ENCODE measurements at places on chromosomes 16 and 17.

- DNase-seq: no peak
Observed at GRCh38 chr17:61598014-61598413, 7.0 kb upstream of the NACA2 start.

GRCh38 chr17:79211061-79211770 is 136.6 kb downstream of the ENGASE start:
- DNase-seq: no peak

GRCh38 chr17:60390925-60391470 is 935 bp downstream of the USP32 start:
- peak; percentile 16 for DNase-seq

DNA sequence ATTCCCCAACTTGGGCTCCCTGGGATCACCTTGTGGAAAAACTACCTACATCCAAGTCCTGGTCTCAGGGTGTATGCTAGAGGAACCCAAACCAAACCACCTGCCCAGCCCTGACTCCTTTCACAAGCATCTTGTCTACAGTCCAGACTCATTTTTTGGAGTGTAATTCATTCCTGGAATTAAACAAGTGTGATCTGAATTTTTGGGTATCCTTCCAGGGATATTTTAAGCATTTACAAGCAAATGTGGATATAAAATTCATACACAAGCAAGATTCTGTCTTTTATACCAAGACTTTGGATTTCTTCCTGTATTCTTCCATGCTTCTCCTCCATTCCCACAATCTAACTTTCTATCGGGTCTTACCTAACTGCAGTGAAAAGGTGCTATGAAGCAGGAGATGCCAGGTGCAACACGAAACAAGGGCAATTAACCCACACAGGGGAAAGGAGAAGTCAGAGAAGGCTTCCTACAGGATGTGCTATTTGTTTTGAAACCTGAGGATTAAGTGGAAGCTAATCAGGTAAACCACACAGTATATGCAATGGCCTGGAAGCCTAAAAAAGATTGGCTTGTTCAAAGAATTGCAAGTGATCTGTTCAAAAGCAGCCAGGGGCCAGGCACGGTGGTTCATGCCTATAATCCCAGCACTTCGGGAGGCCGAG is 417.2 kb upstream of the C16orf82 start:
- no peak for DNase-seq

DNA sequence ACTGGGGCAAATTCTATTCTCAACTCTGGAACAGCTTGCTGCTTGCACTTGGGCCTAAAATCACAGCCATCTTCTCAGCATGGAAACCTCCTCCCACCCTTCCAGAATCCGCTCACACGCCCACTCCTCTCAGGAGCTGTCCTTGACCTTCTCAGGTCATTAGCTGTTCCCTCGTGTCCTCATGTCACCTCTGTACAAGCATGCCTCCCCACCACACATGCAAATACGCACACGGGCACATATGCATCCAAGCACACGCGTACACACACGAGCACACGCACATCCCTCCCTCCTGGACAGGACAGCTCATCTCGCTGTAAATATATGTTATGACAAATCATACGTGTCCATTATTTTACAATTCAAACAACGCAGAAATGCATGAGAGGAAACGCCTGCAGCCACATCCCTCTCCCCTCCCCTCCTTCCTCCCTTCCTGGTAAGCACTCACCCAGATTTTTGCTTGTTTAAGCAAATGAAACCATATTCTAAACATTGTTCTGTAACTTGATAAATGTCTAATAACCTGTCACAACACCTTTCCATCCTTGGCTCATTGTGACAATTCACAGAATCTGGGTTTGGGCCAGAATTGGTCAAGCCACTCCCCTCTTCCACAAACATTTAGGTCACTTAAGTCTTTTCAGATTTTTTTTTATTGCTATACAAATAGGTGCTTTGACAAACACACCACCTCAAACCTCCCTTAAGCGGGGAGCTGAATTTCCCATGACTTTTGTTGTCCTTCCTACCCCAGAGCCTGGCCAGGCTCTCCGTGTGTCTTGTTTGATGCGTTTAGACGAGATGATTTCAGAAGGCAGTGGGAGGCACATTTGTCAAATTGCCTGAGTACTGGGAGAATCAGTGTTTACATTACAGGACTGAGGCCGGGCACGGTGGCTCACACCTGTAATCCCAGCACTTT is 41.7 kb downstream of the DNAH17 start:
- DNase-seq: no peak

- DNase-seq: no peak
Observed at GRCh38 chr16:63714876-63715275, 1407.0 kb downstream of the CDH11 start.

GRCh38 chr16:78925083-78925767 is 675.3 kb downstream of the MAF start:
- DNase-seq: no peak

- no peak for DNase-seq
Observed at GRCh38 chr17:30278032-30278431, 13.7 kb downstream of the BLMH start.

DNA sequence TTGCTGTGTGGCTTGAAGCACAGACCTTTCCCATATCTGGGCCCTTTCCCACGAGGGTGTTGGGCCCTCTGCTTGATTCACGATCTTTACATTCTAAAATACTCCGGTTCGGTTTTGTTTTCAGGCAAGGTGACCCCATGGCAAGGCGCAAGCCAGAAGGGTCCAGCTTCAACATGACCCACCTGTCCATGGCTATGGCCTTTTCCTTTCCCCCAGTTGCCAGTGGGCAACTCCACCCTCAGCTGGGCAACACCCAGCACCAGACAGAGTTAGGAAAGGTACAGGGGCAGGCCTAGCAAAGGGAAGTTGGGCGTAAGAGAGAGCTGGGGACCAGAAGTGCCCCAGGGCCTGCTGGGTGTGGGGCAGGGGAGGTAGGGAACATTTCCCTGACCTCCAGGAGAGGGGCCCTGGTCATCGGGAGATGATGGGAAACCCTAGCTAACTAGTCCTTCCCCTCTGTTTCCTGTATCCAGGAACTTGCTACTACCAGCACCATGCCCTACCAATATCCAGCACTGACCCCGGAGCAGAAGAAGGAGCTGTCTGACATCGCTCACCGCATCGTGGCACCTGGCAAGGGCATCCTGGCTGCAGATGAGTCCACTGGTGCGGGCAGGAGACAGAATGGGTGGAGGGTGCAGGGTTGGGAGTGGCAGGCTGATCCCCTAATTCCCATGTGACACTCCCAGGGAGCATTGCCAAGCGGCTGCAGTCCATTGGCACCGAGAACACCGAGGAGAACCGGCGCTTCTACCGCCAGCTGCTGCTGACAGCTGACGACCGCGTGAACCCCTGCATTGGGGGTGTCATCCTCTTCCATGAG is 1.4 kb downstream of the ALDOA start:
- no peak for DNase-seq

DNA sequence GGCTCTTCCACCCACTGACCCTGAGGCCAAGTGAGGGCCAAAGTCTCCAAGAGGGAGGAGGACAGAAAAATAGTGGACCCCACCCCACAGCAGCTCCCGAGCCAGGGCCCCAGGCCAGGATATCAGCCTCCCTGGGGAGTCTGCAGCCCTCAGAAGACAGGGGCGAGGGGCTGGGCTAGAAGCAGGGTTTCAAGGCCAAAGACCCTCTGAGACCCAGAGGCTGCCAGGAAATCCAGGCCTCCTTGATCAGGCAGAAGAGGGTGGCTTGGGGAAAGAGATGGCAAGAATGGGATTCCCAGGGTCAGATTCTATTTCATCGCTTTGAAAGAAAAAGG is 156.1 kb downstream of the ZNF423 start:
- no peak for DNase-seq

GRCh38 chr16:53636978-53637377 is 66.7 kb downstream of the RPGRIP1L start:
- no peak for DNase-seq

GRCh38 chr16:2350500-2350899 is 10.0 kb upstream of the ABCA3 start:
- DNase-seq: no peak

DNA sequence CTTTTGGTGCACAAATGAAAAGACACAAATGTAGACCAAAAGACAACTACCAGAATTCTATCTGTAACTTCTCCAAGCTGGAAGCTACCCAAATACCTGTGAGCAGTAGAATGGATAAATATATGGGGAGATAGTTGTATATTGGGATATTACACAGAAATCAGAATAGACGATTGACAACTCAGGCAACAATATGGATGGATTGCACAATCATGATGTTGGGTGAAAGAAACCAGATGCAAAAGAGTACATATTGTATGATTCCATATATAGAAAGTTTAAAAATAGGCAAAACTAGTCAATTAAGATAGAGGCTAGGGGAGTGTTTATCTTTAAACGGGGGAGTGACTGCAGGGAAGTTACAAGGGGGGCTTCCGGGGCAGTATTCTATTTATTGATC is 77.5 kb upstream of the NKD1 start:
- no peak for DNase-seq

- DNase-seq: no peak
Observed at GRCh38 chr17:82200743-82201497, 11.7 kb downstream of the CCDC57 start.

GRCh38 chr17:51876986-51877385 is 281.5 kb downstream of the CA10 start:
- no peak for DNase-seq

- DNase-seq: no peak
Observed at GRCh38 chr16:57341441-57342303, 16.9 kb upstream of the CCL22 start.

- DNase-seq: no peak
Observed at GRCh38 chr17:28086519-28086918, 44.0 kb downstream of the NLK start.

Data from nephron progenitor cell (in vitro differentiated cells).